ENCODE measurements at places on chromosomes 3 and 15.

DNA sequence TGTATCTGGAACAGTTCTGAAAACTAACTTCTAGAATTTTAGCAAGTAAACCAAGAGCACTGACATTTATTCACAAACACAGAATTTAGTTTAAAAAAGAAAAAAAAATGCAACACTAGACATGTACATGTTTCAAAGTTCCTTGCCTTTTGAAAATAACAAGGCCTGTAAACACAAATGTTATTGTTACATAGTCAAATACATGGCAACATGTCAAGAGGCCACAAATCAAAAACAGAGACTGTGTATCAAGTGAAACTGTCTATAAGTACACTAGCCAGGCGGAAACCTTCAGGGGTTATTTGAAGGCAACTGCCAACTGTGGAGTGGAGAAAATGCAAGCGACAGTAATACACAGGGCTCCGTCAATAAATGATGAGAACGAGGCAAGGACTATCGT, 547.6 kb downstream of the FOXP1 start:
- DNase-seq = no peak

DNA sequence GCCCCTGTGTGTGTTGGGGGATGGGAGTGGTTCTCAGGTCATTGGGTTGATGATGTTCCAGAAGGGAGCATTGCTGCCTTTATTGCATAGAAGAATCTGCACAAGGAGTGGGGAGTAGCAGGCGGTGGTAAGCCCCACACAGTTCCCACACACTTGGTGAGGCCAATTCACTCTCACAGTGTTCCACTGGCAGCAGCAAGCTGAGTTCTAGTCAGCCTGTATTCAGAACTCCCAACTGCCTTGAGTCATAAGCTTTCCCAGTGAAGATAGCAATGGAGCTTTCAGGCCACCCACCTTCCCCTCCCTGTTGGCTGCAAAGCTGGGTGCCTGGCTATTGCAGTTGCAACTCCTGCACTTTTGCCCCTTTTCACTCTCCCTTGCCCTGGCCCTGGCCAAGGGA, 181.1 kb upstream of the RBMS3 start:
- no peak for DNase-seq

DNA sequence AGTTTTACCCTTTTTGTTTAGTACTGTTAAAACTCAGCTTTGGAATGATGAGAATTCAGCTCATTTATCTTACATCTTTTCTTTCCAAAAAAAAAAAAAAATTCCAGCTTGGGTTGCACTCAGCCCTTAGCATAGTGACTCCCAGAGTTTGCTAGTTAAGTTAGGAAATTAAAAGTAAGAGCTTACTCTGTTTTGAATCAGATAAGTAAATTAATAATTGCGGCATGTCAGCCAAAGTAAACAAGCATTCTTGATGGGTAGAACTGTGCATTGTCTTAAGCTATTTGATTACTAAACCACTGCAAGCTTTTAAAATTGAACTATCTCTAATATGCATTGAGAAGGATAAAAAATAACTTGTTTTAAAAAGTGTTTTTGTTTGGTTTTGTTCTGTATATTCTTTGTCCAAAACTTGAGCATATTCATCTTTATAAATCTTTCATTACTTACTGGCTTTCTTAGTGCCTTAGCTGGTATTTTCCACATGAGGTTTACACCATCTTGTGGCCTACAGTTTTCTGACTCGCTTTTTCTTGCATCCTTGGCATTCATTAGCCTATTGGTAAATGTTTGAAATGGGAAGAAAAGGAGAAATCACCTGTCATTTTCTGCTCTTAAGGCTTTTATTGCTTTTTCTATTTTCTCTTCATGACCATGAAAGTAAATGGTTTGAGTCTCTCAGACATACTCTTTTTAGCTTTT, 107.6 kb downstream of the FILIP1L start:
- DNase-seq = no peak

DNA sequence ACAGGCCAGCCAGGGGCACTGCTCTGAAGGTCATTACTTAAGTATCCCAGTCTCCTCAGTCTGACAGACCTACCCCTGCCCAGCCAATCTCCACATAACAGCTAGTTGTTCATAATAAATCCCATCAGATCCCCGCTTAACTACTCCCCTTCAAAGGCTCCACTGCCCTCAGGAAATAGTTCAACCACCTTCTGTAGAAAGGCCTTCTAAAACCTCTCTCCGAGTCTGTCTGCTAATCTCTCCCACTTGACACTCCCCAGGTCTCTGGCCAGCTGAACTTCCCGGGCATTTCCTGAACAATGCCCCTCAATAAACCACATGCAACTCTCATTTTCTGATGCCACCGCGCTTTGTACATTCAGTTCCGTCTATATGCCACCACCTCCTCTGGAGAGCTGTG, 6.0 kb downstream of the PRC1 start:
- DNase-seq = no peak

DNA sequence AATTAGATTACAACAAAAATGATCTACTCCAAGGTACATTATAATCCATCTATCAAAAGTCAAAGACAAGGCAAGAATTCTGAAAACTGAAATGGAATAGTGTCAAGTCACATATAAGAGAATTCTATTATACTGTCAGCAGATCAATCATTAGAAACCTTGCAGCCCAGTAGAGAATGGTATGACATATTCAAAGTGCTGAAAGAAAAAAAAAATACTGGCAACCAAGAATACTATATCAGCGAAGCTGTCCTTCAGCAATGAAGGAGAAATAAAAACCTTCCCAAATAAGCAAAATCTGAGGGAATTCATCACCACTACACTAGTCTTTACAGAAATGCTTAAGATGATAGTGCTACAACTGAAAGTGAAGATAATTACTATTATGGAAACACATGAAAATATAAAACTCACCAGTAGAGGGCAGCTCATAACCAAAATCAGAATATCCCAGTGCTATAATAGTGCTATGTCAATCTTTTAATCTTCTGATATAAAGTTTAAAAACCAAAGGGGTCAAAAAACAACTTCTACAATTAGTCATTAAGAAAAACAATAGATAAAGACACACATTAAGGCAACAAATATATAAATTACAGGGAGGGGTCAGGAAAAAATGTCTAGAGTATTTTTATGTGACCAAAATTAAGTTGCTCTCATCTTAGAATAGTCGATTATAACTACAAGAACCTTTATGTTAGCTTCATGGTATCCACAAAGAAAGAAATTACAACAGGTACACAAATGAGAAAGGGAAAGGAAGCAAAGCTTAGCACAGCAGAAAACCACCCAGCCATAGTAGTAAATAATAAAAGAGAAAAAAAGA, 190.7 kb upstream of the CNTN6 start:
- no peak for DNase-seq

DNA sequence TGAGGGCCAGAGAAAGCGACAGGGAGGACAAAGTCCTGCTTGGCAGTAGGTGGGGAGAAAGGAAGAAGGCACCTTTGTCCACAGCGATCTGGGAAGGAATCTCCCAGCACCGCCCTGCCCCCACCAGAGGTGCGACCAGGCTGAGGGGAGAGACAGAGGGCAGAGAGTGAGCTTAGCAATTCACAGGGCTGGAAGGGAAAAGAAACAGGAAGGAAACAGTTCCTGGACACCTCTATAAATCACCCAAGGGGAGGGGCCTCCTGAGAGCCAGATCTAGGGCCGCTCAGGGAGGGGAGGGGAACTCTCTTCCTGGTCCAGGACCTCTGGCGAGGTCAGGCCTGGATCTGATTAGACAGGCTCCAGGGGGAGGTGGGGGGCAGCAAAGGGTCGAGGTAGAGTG, 35.4 kb downstream of the RNU5B-1 start:
- no peak for DNase-seq

GRCh38 chr3:10647376-10647775, 142.0 kb upstream of the ATP2B2 start:
- no peak for DNase-seq

- no peak for DNase-seq
Observed at GRCh38 chr15:76105391-76105790, 45.6 kb downstream of the TMEM266 start.

DNA sequence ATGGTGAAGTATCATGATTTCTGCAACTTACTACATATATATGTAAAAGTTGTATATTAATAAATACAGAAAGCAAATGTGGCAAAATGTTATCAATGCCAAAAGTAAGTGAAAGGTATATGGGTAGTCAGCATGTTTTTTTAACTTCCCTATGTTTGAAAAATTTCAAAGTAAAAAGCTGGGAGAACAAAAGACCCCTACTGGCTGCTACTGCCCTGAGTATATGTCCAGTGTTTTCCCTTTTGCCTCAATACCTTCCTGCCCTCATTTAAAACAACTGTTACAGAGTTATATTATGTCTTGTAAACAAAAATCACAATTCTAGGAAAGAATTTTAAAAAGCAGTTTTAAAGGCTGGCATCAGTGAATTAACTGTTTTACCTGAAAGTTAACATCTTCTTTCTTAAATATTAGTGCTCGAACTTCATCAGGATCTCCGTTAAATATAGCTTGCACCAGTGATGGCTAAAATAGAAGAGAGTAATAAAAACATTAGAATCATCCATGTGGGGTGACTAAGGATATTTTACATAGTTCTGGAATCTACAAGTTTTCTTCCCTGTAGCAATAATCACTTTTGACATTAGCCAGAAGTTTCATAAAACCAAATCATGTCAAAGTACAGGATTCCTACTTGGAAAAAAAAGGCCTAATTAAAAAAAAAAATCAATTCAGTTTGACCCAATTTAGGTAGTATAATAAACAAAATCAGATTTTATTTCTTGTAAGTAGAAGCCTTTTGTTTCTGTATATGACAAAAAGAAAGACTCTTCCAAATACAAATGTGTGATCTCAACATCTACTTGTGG, 2.7 kb downstream of the ANKRD28 start:
- DNase-seq = no peak

DNA sequence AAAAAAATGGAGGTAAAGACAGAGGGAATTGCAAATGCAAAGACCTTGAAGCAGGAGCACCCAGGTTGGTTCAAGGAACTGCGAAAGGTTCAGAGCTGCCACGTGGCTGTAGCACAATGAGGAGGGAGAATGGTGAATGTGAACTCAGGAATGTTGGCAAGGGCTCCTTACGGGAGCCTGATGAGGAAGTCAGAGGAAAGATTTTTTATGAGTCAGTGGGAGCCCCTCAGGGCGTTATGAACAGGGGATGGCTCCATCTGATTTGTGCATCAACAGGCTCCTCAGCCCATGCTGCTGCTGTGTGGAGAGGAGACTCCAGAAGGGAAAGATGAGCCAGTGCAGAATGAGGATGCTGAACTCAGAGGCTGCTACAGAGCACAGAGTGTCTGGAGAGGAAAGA, 194.4 kb downstream of the ARRDC4 start:
- DNase-seq = no peak

DNA sequence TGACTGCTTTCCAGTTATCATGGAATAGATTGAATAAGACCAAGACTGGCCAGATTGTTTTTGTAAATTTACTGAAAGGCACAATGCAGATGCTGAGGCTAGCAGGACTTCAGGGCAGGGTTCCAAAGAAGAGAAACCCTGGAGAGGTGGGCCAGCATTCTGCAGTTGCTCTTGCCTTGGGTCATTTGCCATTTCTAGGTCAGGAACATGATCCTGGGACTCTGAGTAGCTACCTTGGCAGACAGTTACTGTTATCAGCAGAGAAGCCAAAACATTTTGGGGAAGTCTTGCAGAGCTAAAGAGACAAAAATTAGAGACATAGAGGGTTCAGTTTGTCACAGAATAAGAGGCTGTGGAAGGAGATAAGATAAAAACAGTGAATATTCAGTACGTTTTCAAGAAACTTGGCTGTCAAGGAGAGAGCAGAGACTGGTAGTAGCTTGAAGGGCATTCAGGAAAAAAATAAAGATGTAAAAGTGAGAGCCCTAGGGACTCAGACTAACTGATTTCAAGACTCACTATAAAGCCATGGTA, 46.8 kb upstream of the MYRIP start:
- no peak for DNase-seq

GRCh38 chr15:53196788-53197187, 406.7 kb upstream of the ONECUT1 start:
- DNase-seq = no peak

- no peak for DNase-seq
Observed at GRCh38 chr3:64443546-64444381, 218.5 kb upstream of the PRICKLE2 start.

GRCh38 chr3:126349611-126350501, 7.4 kb downstream of the KLF15 start:
- no peak for DNase-seq

- DNase-seq = no peak
Observed at GRCh38 chr3:160057331-160057730, 68.7 kb downstream of the IL12A start.

DNA sequence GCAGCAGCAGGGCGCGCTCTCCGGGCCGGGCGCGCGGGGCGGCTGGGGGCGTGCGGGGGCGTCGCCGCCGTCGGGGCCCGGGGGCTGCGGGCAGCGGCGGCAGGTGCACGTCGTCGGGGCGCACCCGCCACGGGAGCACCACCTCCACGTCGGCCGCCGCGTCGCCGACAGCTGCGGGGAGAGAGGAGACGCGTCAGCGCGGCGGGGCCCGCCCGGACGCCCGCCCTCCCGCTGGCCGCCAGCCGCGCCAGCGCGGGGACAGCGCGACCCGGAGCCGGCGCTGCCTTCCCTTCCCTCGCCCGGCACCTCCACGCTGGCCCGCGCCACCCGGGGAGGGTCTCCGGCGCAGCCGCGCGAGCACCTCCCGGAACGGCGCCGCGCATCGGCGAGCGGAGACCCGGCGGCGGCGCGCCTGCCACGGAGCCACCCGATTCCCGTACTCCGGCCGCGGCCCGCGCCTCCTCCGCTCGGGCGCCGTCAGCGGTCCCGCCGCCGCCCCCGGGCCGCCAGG, 481 bp downstream of the ADAMTS17 start:
- no peak for DNase-seq

DNA sequence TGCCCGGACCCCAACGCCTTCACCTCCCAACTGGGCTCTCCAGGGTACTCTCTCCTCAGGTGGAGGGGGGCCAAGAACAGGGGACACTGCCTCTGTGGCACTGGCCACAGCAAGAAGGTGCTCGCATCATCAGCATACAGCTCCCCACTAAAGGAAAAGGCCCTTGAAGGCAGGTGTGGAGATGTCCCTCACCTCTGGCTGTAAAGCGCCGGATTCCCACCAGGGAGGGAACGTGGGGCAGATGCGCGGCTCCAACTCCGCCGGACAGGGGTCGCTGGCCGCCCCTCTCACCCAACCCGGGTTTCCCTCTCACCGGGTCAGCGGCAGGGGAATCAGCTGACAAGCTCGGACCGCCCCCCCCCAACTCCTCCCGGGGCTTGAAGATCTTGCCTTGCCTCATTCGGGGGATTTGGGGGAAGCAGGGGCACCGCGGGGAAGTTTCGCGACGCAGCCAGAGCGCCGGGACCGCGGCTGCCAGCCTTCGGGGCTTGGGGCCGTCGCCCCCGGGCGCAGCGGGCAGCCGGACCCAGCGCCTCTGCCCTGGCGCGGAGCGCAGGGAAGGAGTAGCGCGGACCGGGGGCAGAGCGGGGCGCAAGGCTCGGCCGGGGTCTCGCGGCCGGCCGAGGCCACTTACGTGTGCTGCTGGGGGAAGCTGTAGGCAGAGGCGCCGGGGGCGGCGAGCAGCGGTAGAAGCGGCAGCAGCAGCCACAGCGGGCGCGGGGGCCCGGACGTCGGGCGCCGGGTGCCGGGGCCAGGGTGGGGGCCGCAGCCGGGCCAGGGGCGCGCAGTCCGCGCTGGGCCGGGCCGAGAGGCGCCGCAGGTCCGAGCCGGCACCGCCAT, 630 bp downstream of the CACNA2D2 start:
- DNase-seq = peak; percentile 13
